ENCODE measurements at places on chromosomes 6 and 20.

DNA sequence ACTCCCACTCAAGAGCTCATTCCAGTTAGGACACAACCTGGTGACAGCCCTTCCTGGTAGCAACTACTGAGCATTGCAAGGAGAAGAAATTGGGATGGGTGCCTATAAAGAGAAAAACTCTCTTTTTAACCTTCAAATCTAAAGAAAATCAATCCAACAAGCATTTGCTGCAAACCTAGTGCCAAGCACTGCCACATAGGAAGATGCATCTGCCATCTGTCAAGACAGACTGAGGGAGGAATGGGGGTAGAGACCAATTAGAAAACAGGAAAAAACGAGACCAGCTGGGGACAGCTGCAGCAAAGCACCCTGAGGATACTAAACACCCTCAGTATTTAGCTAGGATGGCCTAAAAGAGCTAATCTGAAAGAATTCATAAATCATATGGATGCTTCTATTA, 27.9 kb downstream of the HLA-DMB start:
- DNase-seq, result no peak

- no peak for DNase-seq
Measured at GRCh38 chr6:125727216-125727615, 22.2 kb upstream of the HEY2 start.

DNA sequence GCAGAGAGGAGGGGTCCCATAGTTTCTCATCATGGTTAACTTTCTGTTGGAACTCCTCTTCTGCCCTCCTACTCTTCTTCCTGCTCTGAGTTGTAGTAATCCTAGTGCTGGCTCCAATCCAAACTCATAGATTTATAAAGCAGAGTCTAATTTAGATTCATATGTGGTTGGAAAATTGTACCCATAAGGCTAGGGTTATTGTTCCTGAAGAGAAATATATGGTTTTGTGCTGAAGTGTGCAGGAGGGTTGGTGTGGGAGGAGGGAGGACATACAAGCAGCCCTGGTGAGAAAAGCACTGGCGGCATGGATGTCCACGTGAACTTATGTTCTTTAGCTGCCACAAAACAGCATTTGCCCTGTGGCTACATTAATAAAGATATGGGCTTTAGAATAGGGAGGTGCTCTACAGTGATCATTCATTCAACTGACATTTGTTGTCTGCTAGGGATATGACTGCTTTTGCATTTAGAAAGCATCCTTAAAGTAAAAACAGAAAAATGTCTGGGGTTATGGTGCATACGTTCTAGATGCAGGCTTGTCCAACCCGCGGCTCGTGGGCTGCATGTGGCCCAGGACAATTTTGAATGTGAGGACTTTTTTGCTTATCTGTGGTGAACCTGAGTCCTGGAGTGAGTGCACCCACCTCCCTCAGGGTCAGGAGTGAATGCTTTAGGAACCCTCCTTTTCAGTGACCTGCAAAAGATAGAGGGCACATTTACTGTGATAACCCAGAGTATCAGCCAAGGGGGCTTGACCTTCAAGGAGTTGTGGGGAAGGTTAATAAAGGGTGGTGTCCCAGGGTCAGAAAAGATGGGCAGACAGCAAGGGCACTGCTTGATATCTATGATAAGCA, 4.1 kb downstream of the HLA-A start:
- no peak for DNase-seq

DNA sequence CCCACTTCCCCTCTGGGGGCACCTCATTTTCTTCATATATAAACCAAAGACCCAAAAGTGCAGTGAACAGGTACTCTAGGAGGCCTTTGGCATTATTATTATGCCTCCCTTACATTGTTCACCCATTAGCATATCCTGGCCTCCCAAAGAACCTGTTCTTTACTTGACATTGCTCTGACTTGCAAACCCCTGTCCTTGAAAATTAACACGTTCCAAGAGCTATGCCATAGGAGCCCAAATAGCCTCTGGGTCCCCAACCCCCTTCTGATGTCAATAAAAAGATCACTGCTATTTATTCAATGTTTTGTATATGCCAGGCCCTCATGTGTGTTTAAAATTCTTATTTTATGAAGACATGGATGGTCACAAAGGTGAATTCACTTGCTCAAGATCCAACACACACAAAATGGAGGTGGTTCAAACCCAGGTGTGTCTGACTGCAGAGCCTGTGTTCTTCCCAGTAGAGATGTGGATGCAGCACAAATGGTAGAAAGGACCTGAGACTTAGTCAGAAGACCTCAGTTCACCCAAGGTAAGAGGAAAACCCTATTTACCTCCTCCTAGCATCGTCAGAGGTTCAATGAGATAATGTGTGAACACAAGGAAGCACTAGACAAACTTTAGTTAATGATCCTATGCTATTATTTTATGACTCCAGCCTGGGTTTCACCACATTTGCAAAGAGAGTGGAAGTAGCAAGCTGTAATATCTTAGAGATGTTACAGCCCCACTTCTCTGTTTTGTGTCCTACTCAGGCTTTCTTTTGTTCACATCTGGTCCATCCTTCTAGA, 36.6 kb downstream of the BCL2L1 start:
- DNase-seq, result no peak

DNA sequence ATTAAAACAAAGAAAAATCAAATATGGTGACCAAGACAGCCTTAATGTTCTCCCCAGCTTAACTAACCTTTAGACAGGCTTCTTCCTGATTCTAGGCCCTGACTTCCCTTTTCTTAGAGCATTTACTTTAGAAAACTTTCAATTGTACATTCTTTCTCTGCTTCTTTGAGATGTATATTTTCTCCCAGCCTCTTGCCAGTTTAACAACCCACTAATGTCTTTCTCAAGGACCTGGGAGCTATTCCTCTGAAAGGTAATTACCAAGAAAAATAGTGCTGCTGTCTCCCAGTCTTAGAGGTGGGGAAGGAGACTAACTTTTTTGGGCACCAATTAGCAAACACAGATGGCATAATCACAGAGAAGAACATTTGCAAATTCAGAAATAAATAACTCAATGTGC, 62.8 kb upstream of the KCNQ5 start:
- DNase-seq, result no peak

DNA sequence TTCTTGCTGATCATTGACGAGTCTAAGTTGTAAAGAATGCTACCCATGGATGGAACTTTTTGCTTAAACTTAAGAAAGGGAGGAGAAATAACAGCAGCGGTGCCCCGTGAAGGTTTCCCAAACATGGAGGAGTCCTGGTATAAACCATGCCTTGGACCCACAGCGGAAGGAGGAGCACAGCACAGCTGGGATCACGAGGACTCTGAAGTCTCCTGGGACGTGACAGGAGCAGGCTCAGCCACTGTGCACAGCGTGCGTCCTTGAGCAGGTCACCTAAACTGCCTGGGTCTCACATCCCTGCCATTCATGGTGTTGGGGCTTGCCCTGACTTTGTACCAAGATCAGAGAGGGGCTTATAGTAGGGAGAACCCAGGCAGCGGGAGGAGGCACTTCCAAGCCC, 56.1 kb upstream of the UNC93A start:
- DNase-seq, result no peak

- DNase-seq, result no peak
Measured at GRCh38 chr20:38134427-38135270, 30.4 kb downstream of the TGM2 start.

GRCh38 chr6:78611886-78612480, 255.4 kb upstream of the IRAK1BP1 start:
- DNase-seq, result no peak

- no peak for DNase-seq
Measured at GRCh38 chr6:170058878-170059485, 231.9 kb downstream of the DLL1 start.

DNA sequence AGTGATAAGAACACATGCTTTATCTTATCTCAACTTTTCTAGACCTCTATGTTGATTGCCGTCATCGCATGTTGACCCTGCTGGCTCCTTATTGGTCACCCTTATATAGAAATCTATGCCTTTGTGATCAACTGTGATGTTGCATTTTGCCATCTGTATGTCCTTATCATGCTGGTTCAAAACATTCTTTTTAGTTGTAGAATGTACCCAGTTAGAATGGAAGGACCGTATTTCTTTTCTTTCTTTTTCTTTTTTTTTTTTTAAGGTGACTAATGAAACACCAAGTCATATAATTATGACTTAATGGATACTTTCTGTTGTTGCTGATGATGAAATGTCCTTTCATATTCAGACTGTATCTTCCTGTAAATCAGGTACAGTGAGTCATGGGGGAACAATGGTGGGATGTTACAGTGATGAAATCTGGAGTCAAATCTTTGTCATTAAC, 145.9 kb upstream of the CITED2 start:
- no peak for DNase-seq

GRCh38 chr20:22616551-22616950, 32.2 kb upstream of the FOXA2 start:
- DNase-seq, result no peak

DNA sequence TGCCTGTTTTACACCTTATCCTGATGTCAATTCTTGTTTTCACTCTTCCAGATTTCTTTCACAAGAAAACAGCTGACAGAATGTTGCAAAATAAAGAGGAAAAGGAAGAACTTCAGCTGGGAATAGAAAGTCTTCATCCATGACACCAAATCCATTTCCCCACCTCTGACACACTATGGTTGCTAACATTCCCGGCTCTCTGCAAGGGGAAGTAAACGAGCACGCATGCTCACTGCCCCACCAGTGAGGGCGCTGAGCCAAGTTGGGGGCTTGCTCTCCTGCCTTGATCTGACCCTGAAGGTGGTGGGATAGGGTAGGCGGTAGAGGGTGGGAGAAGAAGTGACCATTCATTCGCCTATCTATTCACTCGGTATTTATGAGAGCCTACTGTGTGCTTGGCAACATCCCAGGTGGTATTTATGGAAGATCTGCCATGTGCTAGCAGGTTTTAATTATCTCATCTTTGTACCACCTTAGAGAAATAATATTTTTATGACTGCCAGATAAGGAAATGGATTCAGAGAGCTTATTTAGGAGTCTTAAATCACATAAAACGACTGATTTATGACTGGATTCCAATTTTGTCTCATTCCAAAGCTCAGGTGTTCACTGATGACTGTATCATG, 206.2 kb downstream of the FOXC1 start:
- DNase-seq, result no peak

- DNase-seq, result no peak
Measured at GRCh38 chr6:163816441-163816840, 401.9 kb downstream of the QKI start.

- no peak for DNase-seq
Measured at GRCh38 chr6:84766118-84766798, 1.9 kb upstream of the TBX18 start.

- no peak for DNase-seq
Measured at GRCh38 chr6:159494586-159494972, 198.5 kb downstream of the SOD2 start.

DNA sequence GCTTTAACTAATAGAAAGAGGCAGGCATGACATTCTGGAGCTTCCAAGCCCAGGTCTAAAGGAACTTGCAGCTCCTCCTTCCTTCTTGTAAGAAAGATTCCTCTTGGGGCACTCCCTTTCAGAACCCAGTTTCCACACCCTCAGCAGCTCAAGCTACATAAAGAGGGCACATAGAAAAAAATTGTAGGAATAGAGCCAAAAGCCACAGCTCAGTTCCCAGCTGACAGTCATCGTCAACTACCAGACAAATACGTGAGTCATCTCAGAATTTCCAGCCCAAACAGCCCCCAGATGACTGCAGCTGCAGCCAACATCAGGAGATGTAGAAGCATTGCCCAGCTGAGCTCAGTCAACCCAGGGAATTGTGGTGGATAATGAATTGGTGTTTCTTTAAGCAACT, 349.8 kb upstream of the ARID1B start:
- no peak for DNase-seq

- DNase-seq, result no peak
Measured at GRCh38 chr20:43563429-43563828, 4.6 kb downstream of the SGK2 start.

GRCh38 chr6:44558832-44559251, 171.3 kb downstream of the CDC5L start:
- DNase-seq, result no peak

DNA sequence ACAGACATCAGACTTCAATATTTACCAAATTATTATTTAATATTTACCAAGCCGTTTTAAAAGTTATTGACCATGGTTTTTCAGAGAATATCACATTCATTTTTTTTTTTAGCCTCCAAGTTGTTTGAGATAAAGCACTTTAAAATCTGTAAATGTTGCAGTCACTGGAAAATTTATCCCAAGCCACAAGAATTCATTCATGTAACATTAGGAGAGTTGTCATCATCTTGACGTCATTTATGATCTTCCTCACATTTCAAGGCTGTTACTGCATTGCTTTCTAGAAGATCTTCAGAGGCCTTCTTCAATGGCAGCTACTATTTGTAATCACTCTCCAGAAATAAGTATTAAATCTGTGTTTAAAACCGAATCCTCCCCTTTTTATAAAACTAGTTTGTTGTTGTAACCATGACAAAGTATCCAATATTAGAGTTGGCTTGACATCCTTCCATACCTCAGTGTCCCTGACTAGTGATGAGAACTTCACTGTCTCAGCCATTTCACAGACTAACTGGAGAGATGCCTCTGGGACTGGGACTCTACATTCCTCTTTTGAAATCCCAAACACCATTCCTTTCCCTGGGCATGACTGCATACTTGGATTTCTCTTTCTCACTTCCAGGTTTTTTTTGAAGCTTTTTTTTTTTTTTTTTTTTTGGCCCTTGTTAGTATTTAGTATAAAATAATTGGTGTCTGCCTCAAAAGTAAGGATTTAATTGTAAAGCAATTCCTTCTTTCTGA, 100.1 kb downstream of the ZFAND3 start:
- DNase-seq, result no peak

DNA sequence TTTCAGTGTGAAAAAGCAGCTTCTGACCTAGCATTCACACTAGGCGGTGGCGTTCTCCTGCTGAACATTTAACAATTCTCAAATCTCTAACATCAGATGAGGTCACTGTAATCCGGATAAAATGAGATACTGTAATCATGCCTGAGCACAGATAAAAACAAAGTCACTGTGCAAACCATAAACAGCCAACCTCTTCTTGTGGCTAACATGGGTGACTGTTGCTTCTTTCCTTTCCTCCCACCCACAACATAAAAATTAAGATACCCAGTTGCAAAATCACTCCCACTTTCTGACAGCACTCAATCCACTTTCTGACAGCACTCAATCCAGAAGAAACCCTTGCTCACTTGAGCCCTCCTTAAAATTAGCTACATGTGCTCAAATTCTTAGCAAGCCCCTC, 11.5 kb upstream of the ALDH8A1 start:
- DNase-seq, result no peak

GRCh38 chr6:102223942-102224341, 830.4 kb downstream of the GRIK2 start:
- DNase-seq, result no peak
